A549 treated with GW870086 at 1 μM for 4 hours (cell line): ENCODE measurements at places on chromosomes 7 and 10. TPM values are rescaled to one million over a fixed set of nuclear protein-coding genes. Genes with fewer than 3 reads are reported as not detected.

IFIT5 gene
- 7.5 to 11.1 TPM (median 9.6 TPM) in 5 replicates for total RNA-seq

CWF19L1 gene
- total RNA-seq, result 20.6 to 25.6 TPM (median 22.3 TPM) in 5 replicates

ARHGEF5 gene
- total RNA-seq, result 1.8 to 2.3 TPM (median 2.1 TPM) in 5 replicates

MKX gene
- total RNA-seq, result not detected in 5 replicates

OPN4 gene
- total RNA-seq, result not detected in 5 replicates

MACC1 gene
- total RNA-seq, result not detected in 5 replicates

RBP3 gene
- total RNA-seq, result not detected in 5 replicates

NPSR1 gene
- not detected in 5 replicates for total RNA-seq

DYDC2 gene
- total RNA-seq, result 0.13 to 0.17 TPM in 2 of 5 replicates, not detected in the others

INMT gene
- not detected in 5 replicates for total RNA-seq

MNX1 gene
- 3.7 to 5.4 TPM (median 5.0 TPM) in 5 replicates for total RNA-seq

TAS2R41 gene
- not detected in 5 replicates for total RNA-seq

PALD1 gene
- total RNA-seq, result 5.5 to 7.3 TPM (median 6.8 TPM) in 5 replicates

C10orf143 gene
- total RNA-seq, result 0.24 to 1.1 TPM (median 0.47 TPM) in 5 replicates

OR2AE1 gene
- not detected in 5 replicates for total RNA-seq

SEMA3E gene
- total RNA-seq, result 1.9 to 2.6 TPM (median 2.0 TPM) in 5 replicates

HACD1 gene
- 35.3 to 65.4 TPM (median 61.2 TPM) in 5 replicates for total RNA-seq

UTF1 gene
- total RNA-seq, result 0.12 TPM in 1 of 5 replicates, not detected in the others

NSUN5 gene
- total RNA-seq, result 53.5 to 65.1 TPM (median 64.3 TPM) in 5 replicates

RARRES2 gene
- total RNA-seq, result not detected in 5 replicates

HMX3 gene
- 0.19 TPM in 1 of 5 replicates, not detected in the others for total RNA-seq

ZNF92 gene
- total RNA-seq, result 3.8 to 5.4 TPM (median 4.7 TPM) in 5 replicates

CLRN3 gene
- total RNA-seq, result not detected in 5 replicates

CDK1 gene
- 79.6 to 106 TPM (median 91.8 TPM) in 5 replicates for total RNA-seq

CNPY1 gene
- total RNA-seq, result not detected in 5 replicates

TRPV5 gene
- total RNA-seq, result not detected in 5 replicates

ANKRD61 gene
- 0.43 to 0.77 TPM (median 0.53 TPM) in 5 replicates for total RNA-seq

HOXA2 gene
- 0.80 to 0.97 TPM (median 0.86 TPM) in 5 replicates for total RNA-seq

ZNF503 gene
- 8.7 to 12.1 TPM (median 11.6 TPM) in 5 replicates for total RNA-seq

SPDYE2B gene
- not detected in 5 replicates for total RNA-seq
